Fibroblast of skin of right biceps (primary cell): ENCODE measurements at places on chromosomes 12 and 14.

GRCh38 chr12:52149182-52149641 lies 42.6 kb downstream of the KRT80 start:
- DNase-seq: no peak

DNA sequence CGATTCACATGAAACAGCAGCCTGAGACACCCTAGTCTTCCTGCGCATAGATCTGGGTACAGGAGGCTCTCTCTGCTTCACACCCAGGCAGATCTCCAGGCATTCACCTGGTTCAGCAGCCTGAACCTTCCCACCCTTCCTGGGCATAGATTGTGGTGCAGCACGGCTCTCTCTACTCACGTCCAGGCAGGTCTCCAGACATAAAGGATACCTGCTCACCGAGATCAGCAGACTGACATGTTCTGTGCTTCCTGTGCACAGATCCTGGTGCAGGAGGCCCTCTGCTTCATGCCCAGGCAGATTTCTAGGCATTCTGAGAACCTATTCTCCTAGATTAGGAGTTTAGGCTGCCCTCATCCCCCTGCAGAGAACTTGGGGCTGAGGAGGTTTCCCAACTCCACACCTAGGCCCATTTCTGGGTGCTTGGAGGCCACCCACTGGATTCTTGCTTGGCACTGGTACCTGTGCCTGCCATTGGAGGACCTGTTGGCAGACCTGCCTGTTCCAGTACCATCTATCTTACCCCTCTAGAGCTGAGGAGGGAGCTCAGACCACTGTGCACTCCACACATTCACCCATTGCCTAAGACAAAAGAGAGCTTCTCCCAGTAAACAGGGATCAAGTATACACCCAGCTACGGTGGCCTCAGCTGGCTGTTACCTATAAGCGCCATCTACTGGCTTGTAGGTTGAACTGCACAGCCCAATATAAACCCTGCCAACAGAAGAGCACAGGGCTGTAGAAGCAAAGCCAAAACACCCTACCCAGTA lies 28.0 kb upstream of the GARIN6 start:
- peak; percentile 41 for DNase-seq

- peak; percentile 75 for DNase-seq
Observed at GRCh38 chr14:94227029-94227428, 52.9 kb downstream of the PPP4R4 start.

DNA sequence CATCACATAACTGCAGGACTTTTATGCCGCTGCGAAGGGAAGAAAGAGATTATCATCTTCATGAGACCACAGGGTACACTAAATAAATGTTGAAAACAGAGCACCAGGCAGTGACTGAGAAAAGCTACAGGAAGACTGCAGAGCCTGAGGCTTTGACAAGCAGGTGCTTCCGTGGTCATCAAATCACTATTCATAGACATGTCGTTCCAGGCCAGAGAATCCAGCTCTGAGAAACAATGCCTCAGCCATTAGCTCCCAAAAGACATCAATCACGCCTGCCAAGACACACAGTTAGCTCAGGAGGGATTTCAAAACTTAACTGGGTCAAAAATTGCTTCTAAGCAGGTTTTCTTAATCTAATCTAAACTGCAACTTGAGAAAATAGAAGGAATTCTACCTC lies 47.2 kb upstream of the GARIN6 start:
- no peak for DNase-seq

- DNase-seq: peak; percentile 95
Observed at GRCh38 chr12:131949431-131950181, at the start of gene EP400. EP400 (plus strand) TSS chr12:131949942; CDS start chr12:131960620, 10,678 bp downstream.

DNA sequence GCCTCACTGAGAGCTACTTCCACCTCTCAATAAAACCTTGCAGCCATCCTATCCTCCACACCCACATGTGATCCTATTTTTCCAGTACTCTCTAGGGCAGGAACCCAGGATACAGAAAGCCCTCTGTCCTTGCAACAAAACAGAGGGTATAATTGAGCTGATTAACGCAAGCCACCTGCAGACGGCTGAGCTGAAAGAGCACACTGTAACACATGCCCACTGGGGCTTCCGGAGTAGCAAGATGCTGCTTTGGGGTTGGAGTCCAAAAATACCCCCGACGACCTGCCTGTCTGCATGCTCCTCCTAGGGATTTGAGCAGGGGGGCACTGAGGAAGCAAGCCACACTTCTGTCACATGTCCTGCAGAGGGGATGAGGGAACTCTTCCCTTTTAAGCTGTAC lies 401.1 kb upstream of the FOXG1 start:
- no peak for DNase-seq

- no peak for DNase-seq
Observed at GRCh38 chr12:62426089-62426488, 40.5 kb upstream of the MON2 start.

GRCh38 chr12:19431407-19432308 lies 7.6 kb upstream of the AEBP2 start:
- DNase-seq: peak; percentile 90

DNA sequence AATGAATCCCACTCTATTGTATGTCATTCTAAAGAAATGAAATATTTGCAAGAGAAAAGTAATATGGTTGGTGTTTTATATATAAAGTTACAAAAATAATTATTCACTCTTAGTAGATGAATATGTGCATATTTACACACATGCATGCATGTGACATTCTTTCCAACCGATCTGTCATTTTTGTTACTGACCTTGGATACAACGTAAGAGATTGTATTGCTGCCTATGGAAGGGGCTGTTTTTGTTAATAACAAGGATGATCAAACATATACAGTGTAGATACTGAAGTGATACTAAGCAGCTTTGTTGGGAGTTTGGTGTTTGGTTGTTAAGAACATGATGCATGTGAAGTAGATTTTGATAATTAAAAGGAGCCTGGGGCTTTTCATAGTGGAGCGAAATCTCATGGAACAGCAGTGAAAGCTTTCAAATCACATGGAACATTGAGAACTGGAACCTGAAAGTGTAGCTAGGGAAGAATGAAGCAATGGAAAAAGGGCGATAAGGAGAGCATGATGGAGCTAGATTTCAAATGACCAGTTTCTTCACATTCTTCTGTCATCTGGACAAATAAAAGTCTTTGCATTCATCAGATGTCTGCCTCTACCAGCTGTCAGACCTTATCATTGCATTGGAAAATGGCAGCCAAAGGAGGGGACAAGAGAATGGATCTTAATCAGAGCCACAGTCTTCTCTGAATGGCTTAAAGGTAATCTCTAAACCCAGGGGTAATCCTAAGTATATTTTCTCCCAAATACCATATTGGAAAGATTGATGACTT lies 10.0 kb downstream of the BORCS5 start:
- DNase-seq: no peak

GRCh38 chr12:29796823-29797263 lies 13.1 kb upstream of the TMTC1 start:
- peak; percentile 88 for DNase-seq

DNA sequence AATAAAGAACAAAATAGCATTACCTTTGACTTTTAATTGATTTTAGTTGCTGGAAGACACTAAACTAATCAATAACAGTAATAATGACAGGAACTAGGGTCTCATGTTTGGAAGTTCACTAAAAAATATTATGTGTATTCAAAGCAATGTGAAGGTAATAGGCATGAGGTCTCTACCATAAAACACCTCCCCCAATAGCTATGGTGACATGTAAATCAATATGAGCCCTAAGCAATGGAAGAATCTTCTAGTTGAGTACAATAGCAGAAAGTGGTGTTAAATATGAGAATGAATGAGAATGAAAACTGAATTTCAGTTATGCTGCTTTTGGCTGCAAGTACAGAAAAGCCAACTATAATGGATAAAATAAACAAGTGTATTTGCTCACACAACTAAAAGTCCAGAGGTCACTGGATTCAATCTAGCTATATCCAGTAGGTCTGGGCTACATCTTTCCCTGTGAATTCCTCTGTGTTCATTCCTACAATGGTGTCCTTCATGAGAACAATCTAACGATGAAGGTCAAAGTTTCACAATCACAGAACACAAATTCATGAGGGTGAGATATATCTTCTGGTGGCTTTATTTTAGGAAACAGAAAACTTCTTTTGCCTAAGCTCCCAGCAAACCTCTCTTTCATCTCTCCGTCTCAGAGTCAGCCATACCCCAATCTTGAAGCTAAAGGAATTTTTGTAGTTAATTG lies 728.0 kb downstream of the FSCB start:
- DNase-seq: no peak

DNA sequence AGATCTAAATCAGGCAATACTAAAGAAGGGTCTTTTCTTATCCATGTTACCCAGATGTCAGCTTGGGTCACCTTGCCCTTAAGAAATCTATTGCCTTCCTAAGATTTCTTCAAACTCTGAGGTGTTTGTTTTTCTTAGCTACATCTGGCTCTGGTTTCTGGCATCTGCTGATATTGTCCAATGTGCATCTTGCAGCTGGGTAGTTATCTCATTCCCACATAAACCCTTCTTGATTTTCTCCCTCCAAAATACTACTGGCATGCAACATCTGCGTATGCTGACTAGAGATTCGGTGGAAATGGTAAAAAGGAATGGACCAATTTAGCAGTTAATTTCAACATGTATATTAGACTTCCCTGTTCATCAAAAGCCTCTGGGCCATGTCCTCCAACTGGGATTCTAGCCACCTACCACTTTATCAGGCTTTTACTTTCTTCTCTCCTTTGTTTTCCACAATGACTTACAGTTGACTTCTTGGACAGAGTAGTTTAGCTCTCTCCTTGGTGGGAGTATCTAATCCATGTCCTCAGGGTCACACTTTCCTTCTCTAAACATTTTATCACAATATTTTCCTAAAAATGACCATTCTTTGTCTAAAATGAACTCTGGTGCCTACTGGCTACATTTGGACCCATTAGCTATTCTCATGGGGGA lies 324.8 kb upstream of the FAR2 start:
- DNase-seq: no peak

DNA sequence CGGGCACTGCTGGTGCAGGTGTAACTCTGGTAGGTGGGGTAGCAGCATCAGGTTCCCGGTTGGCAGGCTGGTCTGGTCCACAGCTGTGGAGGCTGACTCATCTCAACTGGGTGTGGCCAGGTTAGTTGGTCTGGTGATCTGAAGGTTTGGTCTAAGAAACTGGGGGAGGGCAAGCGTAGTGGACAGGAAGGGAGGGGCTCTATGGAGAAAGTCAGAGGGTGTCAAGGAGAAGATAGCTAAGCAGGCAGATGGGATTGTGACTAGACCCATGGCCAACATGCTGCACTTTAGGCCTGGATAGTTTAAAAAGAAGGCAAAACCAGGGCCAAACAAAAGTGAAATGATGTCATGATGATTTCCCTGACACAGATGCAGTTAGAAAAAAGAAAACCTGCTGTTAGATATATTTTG lies 7.9 kb downstream of the TRIM9 start:
- no peak for DNase-seq

GRCh38 chr14:30143627-30144026 lies 216.0 kb upstream of the PRKD1 start:
- DNase-seq: peak; percentile 26

DNA sequence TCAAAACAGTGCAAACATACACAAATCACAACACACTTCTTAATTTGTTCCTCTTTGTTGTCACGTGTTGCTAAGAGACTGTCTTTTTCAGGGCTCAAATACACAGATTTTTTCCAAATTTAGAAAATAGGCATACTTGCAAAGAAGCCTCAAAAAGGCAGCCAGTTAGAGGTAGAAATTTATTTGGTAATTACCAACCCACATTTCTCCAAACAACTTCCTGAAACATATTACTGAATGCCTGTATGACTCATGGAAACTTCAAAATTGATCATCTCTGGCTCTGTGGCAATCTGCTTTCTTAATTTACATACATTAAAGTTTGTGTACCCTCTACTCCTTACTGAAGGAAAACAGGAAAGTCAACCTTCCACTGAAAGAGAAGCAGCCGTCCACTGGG lies 36.4 kb downstream of the PPM1H start:
- peak; percentile 17 for DNase-seq

DNA sequence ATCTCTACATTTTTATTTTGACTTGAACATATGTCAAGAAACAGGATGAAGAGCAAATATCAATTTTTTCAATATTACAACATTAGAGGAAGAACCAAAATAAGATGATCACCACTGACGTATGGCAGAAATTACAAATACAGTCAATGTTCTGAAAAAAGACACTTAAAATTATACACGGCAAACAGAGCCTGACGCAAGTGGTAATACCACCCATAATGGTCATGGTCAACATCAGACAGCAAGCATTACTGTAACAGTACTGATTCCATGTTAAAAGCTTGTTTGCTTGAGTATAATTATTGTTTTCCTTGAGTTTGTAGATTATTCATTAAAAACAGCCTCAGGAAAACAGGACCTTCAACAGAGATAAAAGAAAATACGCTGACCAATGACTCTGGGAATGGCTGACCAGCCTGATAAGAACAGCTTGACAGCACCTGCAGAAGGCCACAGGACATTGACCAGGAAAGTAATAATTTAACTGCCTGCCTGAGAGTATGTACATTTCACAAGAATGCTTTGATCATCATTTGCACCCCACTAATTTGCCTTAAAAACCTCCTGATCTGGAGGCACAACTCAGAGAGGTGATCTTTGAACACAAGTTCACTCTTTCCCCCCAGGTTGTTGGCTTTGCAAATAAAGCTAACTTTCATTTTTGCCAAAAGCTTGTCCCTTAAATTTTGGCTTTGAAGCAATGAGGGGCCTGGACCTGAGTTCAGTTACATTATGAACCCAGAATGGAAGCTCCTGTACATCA lies 187.3 kb downstream of the IPO8 start:
- DNase-seq: no peak

DNA sequence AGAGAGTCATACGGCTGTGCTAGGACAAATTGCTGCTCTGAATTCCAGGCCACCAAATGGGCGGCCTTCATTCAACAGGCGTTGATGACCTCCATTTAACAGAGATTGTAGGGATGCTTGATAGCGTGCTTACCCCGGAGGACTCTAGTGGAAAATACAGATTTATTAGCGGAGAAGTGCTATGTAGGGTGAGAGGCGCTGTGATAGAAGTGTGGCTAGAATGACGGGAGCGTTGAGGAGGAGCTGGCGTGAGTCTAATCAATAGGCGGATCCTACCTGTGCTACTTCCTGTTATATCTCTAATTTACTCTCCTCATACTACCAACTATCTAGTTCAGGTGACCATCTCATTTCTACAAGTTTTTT lies 668 bp downstream of the MRPS35 start:
- peak; percentile 9 for DNase-seq
